T follicular helper cell (primary cell): ENCODE measurements at places on chromosomes 5 and 9.

DNA sequence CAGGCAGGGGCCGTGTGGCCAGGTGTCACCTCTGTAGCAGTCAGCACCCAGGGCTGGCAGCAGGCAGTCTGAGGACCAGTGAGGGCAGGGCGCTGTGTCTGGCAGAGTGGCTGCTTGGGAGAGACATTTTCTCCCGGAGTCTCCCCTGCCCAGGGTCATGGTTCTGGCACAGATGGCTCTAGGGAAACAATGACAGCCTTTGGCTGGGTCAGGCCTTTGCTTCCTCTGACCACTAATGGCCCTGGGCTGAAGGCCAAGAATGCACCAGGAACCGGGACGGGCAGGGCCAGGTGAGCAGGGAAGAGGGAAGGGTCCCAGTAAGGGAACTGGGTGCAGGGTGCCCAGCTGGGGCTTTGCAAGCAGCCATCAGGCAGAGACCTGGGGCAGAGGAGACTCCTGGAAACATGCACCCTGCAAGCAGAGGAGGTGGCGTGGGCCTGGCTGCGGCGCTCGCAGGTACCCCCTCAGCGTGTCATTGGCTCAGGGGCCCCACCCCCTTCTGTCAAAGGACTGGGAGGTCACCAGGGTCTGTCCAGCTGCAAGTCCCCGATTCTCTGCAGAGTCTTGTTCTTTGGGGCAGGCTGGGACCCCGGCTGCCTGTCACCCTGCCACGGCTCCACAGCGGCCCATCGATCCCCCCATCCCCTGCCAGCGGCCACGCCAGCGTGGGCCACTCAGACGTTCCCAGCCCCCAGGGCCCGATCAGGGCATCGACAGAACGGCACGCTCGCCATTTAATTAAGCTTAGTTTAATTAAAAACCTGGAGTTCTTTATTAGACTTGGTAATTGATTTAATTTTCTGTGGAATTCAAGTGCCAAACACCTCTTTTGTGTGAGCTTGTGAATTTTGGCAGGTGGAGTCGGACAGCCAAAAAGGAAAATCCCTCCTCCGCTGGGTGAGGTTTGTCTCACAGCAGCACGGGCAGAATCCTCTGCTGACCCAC is 18.9 kb upstream of the TMEM250 start:
- no peak for DNase-seq

- no peak for DNase-seq
Observed at GRCh38 chr5:38211354-38211710, 47.0 kb upstream of the EGFLAM start.

GRCh38 chr9:17481565-17481964 is 97.3 kb upstream of the SH3GL2 start:
- no peak for DNase-seq

DNA sequence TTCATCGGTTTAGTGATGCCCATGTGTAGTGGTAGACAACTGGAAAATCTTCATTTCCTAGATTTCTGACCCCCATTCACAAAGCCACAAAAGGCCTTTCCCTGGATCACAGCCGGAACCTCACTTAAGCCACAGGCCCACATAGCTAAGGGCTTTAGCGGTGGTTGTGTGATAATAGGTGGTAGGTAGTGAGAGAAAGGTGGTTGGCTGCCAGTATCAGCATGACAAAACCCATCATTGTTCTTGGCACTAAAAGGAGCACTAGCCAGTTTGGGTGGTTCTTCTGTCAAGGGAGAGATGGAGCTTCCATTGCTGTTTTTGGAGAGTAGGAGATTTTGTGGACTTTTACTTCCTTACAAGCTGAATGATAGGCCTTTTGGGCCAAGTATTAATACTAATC is 9.7 kb upstream of the SLC36A2 start:
- no peak for DNase-seq

DNA sequence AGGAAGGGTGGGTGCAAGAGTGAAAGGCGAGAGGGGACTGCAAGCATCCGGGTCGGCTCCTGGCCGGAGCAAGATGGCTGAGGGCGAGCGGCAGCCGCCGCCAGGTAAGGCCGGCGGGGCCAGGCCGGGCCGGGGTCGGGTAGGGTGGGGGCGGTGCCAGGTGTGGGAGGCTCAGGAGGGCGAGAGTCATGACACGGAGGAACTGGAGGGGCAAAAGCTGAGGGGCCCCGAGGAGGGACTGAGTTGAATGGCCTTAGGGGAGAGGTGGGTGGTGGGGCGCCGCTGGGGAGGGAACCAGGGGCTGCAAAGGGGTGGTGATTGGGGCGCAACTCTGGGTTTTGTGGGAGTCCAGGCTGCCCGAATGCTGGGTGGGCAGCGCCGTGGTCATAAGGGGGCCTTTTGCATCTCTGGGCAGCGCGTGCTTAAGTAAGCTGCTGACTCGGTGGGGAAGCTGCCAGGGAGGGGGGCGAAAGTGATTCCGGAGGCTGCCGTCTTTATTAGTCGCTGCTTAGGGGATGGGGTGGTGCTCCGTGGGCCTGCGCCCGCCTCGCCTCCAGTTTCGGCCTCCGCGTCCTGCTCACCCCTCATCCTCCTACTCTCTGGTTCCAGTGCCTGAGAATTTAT is 425 bp downstream of the PTPA start:
- no peak for DNase-seq

DNA sequence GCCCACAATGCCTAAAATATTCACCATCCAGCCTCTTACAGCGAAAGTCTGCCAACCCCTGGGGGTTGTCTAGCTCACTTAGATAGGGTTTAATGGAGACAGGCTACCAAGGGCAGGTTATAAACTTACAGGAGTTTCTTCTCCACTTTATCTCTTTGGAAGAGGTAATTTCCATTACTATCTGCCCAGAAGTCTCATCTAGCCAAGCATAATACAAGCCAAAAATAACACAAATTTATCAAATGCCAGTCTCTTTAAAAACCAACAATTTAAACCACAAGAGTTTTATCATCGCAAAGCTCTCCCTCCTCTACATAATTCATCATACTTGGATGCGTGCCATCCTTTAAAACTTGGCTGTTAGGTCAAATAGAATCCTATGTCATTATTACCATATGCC is 6.2 kb downstream of the RBM22 start:
- no peak for DNase-seq
